ENCODE measurements at places on chromosomes 11 and 22. TPM values are rescaled to one million over a fixed set of nuclear protein-coding genes. Genes with fewer than 3 reads are reported as not detected.

DNA sequence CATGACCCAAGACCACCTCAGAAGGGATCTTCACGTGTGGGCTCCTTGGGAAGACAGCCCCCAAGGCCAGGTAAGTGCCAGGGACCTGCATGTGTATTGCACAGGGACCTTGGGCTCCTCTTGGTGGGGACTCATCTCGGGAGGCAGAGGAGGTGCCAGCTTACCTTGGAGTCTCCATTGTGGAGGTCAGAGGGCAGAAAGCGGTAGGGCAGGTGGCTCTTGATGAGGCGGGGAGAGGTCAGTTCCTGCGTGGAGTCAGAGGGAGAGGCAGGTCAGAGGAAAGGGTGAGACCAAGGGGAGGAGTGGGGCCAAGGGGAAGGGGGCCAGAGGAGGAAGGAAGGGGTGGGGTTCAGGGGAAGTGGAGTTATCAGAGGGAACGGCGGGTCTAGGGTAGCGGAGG lies 22.5 kb downstream of the SULT4A1 start:
- peak; percentile 28 for DNase-seq

DNA sequence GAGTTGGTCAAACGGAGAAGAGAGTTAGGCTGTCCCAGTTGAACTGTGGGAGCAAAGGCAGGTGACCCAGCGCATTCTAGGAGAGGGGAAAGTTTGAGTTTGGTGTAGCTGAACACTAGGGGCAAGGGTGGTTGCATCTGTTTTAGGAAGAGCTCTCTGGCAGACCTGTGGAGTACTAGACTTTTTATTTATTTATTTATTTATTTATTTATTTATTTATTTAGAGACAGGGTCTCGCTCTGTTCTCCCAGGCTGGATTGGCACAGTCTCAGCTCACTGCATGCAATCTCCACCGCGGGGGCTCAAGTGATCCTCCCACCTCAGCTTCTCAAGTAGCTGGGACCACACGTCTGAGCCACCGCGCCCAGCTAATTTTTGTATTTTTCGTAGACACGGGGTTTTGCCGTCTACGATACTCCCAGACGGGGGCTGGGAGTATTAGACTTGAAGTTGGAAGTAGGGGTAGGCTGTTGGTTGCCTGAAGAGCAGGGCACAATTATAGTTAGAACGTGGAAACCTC lies 950 bp upstream of the ACER3 start:
- DNase-seq: peak; percentile 56

DNA sequence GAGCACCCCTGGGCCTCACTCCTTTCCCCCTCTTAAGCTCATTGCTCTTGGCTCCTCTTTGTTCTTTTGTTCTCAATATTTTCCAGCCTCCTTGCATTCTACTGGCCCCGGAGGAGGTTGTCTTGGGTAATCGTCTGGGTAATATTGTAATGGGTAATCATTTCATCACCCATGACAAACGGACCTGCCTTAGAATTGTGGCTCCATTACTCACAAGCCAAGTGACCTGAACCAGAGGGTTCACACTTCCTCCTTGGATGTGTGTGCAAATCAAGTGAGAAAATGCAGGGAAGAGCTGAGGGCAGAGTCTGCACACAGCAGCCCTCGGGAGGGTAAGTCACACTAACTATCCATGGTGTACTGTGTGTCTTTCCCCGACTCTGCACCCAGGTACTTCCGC lies 305.0 kb downstream of the BUD13 start:
- no peak for DNase-seq

- no peak for DNase-seq
Measured at GRCh38 chr11:86246293-86246675, 1.7 kb downstream of the EED start.

DNA sequence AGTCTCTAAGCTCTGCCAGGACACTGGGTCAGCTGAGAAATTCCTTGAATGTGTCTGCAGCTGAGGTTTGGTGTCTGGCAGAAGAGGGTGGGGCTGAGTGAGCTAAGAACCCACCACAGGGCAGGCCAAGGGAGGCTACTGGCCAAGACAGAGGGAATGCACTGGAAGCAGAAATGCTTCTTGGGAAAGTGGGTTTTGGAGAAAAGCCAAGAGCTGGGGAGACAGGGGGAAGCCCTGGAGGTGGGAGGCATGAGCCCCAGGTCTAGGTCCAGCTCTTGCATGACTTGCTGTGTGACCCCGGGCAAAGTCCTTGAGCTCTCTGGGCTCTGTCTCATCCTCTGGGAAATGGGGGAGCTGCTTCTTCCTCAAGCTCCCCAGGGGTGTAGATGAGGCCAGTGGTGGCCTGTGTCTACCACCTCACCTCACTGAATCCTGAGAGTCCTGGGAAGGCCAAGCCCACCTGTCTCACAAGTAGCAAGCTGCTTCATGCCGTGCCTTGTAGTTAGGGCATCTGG lies 2.3 kb downstream of the MMP11 start:
- DNase-seq: no peak

DNA sequence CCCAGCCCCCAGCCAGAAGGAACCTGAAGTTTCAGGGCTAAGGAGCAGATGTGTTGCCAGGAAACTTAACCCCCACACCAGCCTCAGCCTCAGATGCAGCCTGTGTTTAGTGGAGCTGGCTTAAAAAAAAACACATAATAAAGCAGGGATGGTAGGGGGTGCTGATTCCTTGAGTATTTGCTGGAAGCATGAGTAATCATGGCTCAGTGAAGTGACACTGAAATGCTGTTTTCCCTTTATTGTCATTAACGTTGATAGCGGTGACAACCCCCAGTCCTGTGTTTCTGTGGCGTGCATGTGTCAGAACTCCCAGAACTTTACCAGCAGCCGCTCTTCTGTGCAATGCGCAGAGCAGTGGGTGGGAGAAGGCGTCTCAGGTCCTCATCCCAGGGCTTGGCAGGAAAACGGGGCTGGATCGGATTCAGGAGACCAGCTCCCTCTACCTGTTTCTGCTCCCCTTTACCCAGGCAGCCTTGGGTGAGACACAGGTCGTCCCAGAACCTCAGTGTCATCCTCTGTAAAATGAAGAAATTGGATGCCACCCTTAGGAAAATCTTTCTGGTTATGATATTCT lies 1282.1 kb downstream of the TBC1D22A start:
- no peak for DNase-seq

GRCh38 chr22:37186228-37186996 lies 1.6 kb downstream of the C1QTNF6 start:
- peak; percentile 39 for DNase-seq

DNA sequence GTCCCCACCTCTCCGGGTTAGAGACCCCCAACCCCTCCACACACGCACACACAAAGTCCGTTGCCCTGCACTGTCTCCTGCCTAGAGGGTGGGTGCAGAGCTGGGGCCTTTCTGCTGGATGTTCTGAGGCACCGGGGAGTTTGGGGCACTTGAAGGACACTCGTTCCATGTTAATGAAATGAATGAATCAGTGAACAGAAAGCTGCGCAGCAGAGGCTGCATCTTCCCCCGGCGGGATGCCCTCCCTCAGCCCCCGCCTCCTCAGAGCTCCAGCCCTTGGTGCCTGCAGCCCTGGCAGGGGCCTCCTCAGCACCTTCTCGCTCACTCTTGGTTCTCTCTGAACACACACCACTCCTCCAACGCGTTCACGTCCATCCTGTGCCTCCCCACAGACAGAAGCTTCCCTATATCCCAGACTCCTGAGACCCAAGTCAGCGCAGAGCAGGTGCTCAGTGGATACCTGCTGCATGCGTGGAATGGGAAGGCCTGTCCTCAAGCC lies 611.9 kb downstream of the TBC1D22A start:
- no peak for DNase-seq

- DNase-seq: no peak
Measured at GRCh38 chr22:24593836-24594568, 1.1 kb upstream of the LRRC75B start.

DNA sequence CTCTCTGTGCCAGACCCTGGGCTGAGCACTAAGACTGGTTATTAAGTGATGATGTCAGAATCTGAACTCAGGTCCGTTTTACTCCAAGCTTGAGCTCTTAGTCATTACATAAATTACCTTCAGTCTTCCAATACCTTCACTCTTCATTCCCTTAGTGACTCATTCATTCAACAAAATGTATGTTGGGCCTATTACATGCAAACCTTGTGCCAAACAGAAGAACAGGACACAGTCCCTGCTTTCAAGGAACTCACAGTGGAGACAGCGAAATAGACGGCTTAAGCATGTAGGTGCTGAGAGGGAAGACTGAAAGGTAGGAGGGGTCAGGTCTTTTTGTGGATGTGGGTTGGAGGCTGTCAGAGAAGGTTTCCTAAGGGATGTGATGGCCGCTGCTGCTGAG lies 3.3 kb downstream of the KCTD14 start:
- DNase-seq: no peak

DNA sequence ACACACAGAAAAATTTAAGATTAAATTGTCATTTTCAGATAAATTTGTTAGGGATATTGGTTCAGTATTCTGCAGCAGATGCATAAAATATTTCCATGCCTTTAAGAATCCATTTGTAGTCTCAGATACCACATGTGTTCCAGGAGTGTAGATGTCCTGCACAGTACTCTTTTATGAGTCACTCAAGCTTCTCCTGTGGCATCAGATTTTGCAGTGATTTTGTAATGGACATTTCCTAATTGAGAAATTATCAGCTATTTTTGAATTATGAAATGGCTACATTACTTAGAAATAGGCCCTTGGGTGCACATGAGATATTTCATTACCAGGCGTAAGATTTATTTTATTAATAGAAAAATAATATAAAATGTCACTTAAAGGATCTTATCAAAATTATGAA lies 18.9 kb downstream of the MMP3 start:
- DNase-seq: no peak

DNA sequence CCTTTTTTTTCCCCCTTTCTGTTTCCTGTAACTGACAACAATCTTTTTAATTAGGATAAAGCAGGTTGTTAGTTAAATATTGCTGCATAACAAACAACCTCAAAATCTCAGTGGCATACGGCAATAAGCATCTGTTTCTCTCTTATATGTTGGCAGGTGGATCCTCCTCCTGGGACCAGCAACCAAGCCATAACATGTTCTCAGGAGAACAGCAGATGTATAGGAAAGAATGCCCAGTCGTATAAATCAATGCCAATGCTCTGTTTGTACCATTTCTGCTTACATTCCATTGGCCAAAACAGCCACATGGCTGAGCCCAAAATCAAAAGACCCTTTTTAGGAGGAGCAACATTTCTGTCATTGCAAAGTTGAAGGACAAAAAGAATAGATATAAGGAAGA lies 445.7 kb downstream of the AASDHPPT start:
- DNase-seq: no peak

SYT9 gene
- total RNA-seq: not detected

CBX7 gene
- 38.0 TPM for total RNA-seq
